Stimulated activated CD8-positive, alpha-beta memory T cell treated with anti-CD3 and anti-CD28 coated beads, Interleukin-12 subunit alpha, Interleukin-12 subunit beta, amount 100 ng/mL, for 4 hours (primary cell): ENCODE measurements at places on chromosomes 7 and 10.

GRCh38 chr10:44857363-44858016 is 53.6 kb upstream of the TMEM72 start:
- DNase-seq = peak; percentile 25

DNA sequence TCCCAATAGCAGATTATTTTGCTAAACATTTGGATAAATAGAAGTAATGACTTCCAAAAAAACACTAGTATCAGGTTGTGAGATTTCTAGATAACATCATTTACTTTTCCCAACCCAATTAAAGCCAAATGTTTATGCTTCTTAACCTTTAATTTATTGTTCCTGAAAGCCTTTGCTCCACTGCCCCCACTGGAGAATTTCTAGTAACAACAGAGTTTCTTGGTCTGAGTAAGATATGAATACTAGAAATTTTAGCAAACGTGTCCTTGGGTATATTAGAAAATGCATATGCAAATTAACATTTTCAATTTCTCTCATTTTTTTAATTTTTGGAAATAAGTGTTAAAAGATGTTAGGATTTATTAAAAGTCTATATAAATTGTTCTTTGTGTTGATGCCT is 958.0 kb upstream of the PHF14 start:
- no peak for DNase-seq

- DNase-seq = no peak
Observed at GRCh38 chr10:4359003-4359402, 467.0 kb upstream of the AKR1E2 start.

DNA sequence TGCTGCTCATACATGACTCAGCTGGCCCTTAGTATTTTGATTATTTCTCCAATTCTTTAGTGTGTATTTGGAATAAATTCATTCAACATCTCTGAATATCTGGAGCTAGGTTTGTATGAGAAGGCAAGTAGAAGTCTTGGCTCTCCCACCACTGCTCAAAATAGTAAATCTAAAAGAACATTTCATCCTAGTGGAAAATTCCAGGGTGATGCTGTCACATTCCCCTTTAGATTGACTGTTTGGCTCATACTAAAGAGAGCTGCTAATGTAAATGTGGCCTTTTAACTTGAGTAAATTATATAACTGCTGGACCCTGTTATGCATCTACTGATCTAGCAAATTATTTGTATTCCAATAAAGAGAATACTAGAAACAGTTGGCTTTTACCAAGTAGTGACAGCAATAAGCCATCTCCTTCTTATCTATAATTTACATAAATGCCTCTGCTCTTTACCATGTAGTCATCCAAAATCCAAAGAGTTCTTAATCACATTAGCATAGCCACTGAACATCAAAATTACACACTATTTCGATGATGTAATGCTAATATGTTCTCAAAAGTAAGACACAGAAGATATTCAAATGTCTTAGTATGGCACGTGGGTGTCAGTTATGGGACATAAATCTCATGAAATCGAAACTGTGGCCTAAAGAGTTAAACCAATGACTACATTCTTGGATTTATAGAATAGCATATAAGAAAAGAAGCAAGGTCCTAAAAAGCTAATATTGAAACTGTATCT is 86.9 kb upstream of the KCND2 start:
- no peak for DNase-seq

DNA sequence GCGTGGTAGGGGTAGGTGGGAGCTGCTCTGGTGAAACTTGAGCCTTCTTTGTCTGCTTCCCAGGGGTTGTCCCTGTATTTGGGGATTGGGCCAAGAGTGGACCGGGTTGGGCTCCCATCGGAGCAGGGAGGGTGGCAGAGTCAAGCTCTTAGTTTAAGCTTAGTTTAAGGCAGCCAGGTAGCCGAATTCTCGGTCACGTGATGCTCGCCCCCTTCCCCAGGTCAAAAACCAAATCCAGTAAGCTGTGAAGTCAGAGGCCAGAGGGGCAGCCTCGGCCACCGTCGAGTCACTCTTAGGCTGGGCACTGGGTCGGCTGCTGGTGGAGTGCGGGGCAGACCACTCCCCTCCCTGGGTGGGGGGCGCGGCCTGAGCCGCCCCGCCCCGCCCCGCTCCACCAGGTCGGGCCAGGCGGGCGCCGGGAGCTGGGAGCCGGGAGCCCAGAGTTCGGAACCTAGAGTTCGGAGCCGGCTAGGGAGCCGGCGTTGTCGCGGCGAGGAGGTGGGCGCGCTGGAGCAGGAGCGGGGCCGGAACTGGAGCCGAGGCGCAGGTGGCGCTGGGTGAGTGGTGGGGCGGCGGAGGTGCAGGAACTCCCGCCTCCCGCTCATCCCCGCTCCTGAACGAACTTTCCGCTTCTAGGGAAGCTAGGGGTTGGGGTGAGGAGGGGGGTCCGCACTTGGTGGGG is 2.8 kb upstream of the LZTS2 start:
- no peak for DNase-seq

GRCh38 chr7:95904099-95904498 is 131.7 kb downstream of the DYNC1I1 start:
- no peak for DNase-seq

DNA sequence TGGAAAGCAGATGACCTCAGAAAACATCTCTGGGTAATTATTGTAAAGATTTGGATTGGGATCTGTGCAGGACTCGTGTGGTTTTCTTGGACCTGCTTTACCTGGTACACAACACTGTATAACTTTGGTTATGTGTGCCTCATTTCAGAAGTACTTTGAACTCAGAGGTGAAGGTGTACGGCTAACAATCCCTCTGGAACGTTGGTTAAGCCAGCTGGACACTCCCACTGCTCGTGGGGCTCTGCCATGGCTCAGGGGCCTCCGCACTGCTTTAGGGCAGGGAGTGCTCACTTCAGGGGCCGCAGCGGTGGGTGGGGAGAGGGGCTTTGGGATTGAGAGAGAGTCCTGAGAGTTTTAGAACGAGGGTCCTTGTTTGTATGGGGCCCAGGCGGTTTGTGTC is 13.5 kb downstream of the DYNC2I1 start:
- DNase-seq = no peak

DNA sequence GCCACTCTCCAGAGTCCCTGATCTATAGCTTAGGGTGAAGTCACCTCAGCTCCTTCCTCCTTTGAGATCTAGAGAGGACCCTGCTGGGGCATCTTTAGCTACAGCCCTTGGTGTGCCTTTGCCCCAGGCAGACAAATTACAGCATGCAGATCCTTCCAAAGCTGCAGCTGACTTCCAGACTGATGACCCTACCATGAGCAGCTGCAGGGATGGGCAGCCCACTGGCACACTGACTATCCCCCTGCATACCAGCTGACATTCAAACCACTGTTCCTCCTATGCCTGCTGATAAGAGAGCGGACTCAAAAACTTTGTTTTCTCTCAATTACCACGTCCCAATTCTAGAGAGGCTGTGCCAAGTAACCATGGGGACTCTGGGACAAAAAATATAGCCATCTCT is 70.6 kb downstream of the COL13A1 start:
- no peak for DNase-seq

GRCh38 chr10:101295261-101295660 is 58.7 kb upstream of the BTRC start:
- no peak for DNase-seq

- no peak for DNase-seq
Observed at GRCh38 chr10:6569259-6569658, 10.8 kb downstream of the PRKCQ start.

DNA sequence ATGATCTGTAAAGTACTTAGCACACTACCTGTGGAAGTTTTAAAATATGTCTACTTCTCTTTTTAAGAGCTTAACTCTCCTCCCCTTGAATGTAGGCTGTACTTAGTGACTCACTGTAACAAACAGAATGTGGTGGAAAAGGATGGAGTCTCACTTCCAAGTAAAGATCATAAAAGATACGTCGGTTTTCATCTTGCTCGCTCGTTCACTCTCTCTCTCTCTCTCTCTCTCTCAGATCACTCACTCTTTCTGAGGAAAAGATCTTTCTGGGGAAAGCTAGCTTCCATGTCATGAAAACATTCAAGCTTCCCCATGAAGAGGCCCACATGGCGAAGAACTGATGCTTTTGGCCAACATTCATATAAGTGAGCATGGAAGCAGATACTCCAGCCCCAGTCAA is 5.5 kb downstream of the CHUK start:
- no peak for DNase-seq

- no peak for DNase-seq
Observed at GRCh38 chr10:88008866-88009470, 145.5 kb downstream of the PTEN start.

DNA sequence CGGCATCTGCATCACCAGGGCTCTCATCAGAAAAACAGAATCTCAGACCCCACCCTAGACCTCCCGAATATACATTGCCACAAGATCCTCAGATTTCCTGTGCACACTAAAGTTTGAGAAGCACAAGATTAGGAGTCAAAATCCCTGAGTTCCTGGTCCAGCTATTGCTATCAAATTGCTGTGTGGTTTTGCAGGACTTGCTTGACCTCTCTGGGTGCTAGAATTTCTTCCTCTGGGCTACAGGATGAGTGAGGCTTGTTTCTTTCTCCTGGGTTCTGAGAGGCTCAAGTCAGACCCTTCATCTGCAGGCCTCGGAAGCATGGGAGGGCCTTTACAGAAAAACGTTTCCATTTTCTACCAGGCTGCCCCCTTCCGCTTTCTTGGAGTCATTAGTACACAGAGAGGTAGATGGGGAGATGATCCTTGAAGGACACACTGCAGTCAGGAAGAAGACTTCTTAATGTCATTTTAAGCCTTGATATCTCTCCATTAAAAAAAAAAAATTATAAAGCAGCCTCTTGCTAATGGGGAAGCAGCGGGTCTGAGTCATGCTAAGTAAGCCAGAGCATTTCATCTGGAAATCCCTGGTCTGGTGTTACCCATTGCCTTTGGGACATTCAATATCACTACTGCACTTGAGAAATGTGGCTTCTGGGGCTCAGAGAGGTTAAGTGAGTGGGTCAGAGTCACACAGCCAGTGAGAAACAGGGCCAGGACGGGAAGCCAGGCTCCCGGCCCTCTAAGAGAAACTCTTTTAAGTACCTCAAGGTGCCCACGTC is 173.5 kb downstream of the KCNMA1 start:
- no peak for DNase-seq

DNA sequence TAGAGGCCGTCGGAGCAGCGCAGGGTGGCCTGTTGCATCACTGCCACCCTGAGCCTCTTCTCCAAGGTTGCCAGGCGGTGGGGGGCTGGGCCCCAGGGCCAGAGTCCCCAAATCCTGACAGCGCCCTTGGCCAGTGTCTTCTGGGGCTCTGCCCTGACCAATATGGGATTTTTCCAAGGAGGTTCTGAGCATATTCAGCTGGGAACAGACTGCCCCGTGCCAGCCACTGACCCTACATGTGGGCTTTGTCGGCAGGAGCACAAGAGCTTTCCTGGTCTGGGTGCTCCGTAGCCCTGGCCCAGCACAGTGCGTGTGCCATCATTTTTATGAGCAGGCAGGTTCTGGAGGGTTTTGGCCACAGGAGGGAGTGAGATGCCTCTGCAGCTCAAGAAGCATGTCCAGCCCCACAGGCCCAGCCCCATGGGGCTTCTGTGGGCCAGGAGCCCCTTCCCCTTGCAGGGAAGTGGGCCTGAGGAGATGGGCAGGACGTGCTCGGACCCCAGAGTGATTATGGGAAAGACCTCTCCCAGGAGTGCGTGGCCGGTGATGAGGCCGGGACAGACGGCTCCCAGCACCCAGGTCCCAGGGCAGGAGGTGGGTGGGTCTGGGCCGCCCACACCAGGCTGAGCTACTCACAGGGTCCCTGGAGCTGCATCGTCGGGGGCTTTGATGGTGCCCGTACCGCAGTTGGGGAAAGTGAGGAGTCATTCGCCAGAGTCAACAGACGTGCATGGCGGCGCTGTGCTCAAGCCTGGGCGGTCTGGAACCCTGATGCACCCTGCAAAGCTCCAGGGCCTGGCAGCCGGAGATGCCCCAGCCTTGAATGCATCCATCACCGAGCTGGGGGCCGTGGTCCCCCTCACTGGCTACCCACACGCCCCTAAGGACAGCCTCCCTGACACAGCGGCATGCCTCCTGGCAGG is 66.6 kb downstream of the PWWP2B start:
- DNase-seq = no peak

DNA sequence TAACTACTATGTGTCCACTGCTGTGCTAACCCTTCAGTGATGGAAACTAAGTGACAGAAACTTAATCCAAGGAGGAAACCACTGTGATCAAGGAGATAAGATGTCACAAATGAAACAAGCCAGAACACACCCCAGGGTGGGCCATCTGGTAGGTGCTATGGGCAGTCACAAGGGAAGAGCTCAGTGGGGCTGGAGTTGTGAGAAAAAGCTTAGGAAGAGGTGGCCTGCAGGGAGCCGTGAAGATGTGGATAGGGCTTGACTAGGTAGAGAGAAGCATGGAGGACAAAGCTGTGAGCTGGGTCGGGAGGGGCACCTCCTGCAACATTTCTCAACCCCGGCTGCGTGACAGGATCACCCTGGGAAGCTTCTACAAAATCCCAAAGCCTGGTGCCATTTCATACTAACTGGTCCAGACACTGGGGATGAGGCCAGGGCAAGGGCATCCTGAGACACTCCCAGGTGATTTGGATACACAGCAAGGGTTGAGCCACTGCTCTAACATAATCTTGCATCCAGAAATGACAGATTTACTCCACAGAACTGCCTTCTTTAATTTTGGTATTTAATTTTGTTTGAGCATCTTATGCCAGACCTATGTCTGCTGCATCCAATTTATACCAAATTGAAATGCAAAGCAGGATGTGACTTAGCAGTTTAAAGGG is 69.3 kb downstream of the OSBPL3 start:
- no peak for DNase-seq

GRCh38 chr10:119908166-119908565 is 15.6 kb downstream of the SEC23IP start:
- DNase-seq = no peak

DNA sequence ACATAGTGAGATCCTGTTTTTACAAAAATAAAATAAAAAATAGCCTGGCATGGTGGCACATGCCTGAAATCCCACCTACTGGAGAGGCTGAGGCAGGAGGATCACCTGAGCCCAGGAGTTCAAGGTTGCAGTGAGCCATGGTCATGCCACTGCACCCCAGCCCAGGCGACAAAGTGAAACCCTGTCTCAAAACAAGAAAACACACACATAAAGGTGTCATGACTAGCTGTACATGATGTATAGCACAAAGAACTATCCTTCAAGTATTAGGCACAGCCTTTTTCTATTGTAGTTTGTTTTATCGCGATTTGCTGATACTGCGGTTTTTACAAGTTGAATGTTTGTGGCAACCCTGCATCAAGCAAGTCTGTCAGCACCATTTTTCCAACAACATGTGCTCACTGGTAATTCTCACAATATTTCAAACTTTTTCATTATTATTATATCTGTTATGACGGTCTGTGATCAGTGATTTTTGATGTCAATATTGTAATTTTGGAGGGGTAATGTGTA is 11.5 kb upstream of the SNX13 start:
- no peak for DNase-seq

- no peak for DNase-seq
Observed at GRCh38 chr7:139620676-139621344, 97.3 kb downstream of the CLEC2L start.

GRCh38 chr7:36216063-36216684 is 63.1 kb downstream of the EEPD1 start:
- DNase-seq = no peak

GRCh38 chr7:47008461-47008860 is 573.5 kb downstream of the TNS3 start:
- DNase-seq = no peak

GRCh38 chr7:42981601-42982000 is 49.4 kb downstream of the MRPL32 start:
- DNase-seq = no peak
